ENCODE measurements at places on chromosomes 7 and 10.
A peak's percentile ranks its signal among the peaks of the same experiment; 100 is the strongest.

DNA sequence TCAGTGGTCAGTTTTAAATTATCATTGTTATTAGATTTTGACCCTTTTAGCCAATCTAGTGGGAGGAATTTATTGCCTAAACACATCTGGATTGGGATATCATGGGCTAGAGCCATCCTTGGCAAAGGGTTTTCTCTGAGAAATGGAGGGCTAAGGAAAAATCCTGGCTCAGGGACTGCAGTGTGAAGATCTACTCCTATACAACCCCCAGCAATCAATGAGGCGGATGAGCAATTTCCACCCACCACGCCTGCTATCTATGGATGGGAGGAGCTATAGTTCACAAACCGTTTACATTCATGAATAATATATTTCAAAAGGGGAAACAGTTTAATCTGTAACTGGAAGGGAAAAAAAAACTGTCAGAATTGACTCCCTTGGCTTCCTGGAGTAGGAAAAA, 2.7 kb downstream of the CAV1 start:
- no peak for DNase-seq

DNA sequence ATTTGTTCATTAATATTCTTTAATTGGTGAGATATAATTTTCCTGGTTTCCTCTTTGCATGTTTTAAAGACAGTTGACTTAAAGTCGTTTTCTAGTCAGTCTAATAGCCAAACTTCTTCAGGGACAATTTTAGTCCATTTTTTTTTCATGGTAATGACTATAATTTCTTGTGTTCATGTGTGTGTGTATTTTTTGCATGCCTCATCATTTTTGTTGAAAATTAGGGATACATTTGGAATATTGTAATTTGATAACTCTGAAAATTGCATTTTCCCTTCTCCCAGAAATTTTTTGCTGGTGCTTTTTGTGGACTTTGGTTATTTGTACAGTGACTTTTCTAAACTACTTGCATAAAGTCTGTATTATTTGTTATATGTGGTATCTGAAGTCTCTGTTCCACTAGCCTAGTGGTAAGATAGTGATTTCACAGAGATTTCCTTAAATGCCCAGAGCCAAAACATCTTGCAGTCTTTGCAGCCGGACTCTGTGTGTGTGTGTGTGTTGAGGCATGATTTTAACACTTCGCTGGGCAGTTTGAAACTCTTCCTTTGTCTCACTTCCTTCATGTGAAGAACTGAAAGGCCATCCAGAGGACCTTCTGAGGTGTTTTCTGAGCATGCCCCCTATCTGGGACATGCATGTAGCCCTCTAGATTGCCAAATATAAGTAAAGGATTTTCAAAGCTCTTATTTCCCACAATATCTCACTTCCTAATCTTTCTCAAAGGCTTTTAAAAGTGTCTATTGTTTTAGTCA, 40.9 kb upstream of the ZNF365 start:
- DNase-seq: no peak

- peak; percentile 69 for DNase-seq
Observed at GRCh38 chr7:2530071-2530987, 10.8 kb downstream of the LFNG start.

DNA sequence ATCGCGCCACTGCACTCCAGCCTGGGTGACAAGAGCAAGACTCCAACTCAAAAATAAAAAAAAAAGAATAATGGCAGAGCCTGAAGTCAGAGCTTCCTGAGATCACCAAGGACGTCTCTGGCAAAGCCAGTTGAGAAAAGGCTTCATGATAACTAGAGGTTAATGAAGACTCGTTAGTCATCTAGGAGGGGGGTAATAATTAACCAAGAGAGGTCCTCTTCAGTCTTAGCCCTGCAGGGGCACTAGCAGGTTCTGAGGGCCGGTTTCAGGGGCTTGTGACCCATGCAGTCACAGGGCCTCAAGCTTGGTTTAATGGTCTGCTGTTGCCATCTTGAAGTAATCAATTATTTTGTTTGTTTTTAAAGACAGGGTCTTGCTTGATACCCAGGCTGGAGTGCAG, 28.6 kb upstream of the PROSER2 start:
- DNase-seq: no peak

GRCh38 chr7:30804078-30804661, 33.0 kb downstream of the MINDY4 start:
- no peak for DNase-seq

DNA sequence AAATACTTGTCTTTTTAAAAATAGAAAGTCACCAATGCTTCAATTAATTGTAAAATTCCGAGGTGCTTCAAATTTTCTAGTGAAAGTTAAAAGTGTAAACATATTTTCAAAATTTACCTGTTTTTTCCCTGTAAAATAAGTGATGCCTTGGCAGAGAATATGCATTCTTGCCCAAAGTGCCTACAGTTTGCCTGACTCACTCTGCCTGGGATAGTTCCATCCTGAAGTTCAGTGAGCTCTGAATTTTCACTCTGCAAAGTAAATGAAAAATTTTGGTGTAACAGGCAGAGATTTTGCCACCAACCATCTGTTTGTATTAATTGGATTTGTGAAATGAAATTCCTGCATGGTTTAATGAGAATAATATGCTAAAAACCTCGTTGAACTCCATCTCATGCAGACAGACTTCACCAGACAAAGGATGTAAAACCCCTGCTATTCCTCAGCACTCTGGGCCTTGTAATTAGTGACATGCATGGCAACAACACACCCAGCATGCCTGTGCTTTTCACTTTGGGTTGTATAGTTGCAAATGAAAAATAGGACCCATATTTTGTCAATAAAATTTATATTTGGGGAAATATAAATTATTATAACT, 117.4 kb upstream of the GNAI1 start:
- no peak for DNase-seq

DNA sequence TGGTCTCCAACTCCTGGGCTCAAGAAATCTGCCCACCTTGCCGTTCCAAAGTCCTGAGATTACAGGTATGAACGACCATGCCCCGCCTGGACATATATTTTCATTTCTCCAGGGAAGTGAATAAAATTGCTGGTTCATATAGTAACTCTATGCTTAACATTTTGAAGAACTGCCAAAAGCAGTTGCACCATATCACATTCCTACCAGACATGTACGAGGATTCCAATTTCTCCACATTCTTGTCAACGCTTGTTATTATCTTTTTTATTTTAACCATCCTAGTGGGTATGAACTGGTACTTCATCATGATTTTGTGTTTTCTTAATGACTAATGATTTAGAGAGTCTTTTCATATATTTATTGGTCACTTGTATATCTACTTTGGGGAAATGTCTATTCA, 21.9 kb upstream of the CPN1 start:
- DNase-seq: no peak

DNA sequence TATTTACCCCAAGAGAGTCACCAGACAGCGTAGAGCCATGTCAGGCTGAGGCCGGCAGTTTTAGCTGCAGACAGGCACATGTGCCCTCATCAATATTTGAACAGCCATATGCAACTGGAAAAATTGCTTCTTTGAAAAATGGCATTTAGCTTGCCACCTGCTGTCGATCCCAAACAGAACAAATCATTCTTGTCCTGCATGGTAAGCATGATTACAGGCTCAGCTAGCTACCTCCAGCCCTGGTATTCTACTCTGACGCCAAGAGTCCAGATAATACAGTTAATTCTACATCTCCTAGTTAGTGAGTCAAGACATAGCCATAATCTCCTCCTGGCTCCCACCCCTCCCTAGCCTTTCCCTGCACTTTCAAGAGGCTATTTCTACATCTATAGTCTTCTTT, 7.7 kb downstream of the CREB3L2 start:
- no peak for DNase-seq

GRCh38 chr10:14602807-14603533, 171.7 kb downstream of the FAM107B start:
- no peak for DNase-seq

DNA sequence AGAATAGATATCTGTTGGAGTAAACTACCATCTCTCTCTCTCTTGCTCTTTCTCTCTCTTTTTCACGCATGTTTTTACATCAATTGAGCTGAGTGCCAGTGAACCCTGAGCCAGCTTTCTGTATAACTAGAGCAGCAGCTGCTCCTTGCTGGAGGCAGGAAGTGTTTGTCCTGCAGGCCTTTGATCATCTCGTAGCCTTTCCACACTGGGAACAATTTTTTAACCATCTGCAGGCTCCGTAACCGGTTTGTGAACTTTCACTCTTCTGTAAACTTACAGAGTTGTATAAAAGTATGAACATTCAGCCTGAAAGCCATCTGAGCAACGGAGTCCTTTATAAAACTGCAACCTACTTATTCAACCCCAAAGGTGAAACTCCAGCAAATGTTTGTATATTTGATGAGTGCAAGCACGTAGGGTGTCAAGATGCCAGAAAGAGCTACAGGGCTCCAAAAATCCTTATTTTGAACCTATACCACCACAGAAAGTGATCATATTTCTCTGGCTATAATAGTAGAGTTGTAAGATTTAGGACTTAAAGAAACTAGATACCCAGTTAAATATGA, 162.8 kb upstream of the NFE2L3 start:
- no peak for DNase-seq

DNA sequence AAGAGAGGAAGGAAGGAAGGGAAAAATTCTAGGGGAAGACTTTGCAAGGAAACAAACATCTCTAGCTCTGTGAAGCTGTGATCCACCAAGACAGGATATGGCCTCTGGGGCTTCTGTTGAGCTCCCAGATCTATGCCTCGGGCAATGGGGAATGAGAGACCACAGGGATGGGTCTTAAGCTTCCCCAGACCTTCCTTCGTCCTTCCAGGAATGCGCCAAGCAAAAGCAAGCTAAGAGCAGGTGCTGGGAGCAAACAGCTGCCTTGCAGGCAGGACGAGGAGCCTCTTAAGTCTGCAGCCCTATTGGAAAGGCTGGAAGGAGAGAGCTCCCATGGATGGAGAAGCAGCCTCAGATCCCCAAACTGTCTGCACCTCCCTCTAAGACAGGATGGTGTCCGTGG, 21.9 kb upstream of the ELN start:
- no peak for DNase-seq

All from stimulated activated CD8-positive, alpha-beta memory T cell treated with anti-CD3 and anti-CD28 coated beads, Interleukin-12 subunit alpha, Interleukin-12 subunit beta, amount 100 ng/mL, for 4 hours (primary cell).